IPS DF 19.7 (cell line): ENCODE measurements at places on chromosomes 11 and 22.

DNA sequence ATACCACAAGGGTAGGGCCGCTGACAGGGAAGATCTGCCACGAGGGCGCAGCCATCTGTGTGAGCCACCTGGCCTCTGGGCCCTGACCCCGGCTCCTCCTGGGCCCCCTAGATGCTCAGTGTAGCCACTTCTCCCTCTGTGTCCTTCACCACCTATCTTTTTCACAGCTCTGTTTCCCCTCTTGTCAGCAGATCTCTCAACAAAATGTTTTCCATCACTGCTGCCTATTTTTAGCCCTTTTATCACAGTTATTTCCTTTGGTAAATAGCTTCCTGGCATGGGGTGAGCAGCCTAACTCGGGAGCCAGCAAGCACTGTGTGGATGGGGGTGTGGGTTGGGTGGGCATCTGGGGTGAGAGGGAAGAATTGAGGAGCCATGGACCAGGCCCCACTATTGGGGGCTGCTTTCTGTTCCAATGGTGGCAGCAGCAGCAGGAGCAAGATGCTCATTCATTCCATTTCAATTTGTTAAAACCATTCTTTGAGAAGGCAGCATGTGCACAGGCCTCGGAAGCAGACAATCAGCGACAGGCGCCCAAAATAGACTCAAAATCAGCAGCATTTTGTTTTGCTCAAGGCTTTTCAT is 135.2 kb upstream of the NAV2 start:
- no peak for DNase-seq

DNA sequence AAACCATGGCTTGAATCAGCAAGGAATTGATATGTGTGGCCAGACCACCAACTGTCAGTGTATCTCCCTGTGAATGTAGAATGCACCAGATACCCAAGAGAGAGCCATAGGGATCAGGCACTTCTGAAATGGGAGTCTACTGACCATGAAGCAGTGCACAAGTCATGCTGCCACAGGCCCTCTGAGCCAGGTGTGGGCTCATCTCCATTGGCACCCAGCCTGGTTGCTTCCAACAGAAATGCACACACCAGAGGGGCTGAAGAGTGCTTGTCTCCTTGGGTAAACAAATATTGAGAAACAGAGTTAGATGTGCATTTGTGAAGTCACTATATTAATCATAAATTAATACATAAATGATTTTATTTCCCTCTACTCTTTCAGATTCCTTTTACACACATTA is 28.4 kb upstream of the PANX1 start:
- DNase-seq, result no peak

DNA sequence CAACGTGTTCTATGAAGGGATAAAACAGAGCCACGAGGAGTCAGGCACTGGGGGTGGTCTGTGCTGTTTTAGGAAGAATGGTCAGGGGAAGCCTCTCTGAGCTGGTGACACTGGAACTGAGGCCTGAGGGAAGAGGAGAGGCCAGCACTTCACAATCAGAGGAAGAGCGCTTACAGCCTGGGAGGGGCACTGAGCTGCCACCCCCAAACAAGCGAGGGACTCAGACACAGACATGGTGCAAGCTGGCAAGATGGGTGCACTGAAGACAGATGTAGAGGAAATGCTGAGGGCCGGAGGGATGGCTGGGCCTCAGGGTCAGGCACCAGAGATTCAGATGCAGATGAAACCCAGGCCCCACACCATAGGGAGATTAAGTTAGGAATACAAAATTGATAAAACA is 40.0 kb upstream of the TP53I11 start:
- no peak for DNase-seq

- DNase-seq, result no peak
These were observed at the start of gene KRTAP5-6 for GRCh38 chr11:1696608-1697570. TSS of gene KRTAP5-6 (plus strand) at chr11:1697195. CDS start at chr11:1697246, 51 bp downstream.

DNA sequence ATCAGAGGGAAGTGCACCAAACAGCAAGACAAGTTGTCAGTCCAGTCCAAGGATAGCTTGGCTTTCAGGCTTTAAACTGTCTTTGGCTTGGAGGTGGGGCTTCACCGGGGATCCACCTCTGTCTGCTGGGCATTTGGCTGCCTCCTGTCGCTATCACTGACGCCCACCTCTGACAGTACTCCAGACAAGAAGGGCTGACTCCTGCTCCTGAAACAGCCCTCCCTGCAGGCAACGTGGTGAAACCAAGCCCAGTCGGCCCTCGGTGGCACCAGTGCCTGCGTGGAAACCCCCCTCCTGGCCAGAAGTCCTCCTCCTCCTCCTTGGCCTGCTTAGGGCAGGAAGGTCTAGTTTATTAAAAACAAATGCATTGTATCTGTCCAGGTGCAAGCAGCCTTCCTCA is 16.9 kb downstream of the DHCR7 start:
- no peak for DNase-seq

GRCh38 chr11:106137061-106137460 is 59.6 kb downstream of the AASDHPPT start:
- DNase-seq, result no peak

DNA sequence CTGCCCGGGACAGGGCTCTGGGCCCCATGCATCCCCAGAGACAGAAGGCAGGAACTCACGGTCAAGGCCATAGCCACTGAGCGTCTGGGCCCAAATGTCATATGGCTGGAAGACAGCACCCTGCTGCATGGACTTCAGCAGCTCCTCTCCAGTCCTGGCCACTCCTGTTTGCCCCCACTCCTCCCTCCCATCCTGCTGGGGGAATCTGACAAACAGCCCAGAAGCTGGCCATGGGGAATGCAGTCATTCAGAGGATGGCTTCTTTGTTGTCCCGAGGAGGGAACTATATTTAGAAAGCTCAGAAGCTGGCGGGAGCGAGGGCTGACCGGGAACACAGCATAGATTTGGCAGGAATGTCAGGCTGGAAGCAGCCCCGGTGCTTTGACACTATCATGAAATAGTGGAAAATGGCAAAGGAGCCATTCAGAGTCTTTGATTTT is 35.0 kb downstream of the DKK3 start:
- no peak for DNase-seq

- DNase-seq, result no peak
These were observed 615.9 kb upstream of the FAT3 start for GRCh38 chr11:91608677-91609076.

GRCh38 chr11:6438979-6439571 is 1.7 kb downstream of the HPX start:
- DNase-seq, result peak; percentile 35

DNA sequence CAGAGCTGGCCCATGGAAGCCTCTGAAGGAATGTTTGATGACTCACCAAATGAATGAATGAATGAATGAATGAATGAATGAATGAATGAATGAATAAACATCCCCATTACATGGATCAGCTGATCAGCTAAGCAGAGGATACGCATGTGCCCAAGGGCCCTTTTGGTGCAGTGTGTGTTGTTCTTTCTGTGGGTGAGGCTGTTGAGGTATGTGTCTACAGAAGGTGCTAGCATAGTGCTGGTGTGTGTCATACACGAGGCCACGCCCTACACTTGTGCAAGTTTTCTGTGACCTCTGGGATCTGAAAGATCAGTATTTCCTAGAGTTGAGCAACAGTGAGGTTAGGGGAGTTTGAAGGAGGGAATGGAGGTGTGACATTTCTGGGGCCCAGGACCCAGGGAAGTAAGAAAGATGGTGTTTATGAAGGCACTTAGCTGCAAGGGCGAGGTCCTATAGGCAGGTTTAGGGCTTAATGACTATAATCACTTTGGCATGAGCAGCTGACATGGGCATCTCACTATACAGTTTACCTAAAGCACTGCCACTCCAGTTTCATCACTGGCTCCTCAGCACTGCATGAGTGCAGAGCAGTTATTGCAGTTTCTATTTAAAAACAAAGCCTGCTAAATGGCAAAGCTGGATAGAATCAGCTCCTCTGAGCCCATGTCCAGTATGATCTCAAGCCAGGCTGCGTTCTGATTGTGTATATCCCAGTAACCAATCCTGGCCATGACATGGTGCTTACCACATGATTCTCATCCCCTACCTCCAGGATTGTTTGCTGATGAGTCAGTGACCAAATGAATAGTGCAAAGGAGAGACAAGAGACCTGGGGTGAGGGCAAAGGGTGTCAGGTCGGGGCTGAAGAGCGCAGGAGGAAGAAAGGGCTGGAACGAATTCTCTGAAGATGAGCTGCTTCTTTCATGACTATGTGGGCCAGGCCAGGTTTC is 36.4 kb upstream of the E2F8 start:
- DNase-seq, result no peak

DNA sequence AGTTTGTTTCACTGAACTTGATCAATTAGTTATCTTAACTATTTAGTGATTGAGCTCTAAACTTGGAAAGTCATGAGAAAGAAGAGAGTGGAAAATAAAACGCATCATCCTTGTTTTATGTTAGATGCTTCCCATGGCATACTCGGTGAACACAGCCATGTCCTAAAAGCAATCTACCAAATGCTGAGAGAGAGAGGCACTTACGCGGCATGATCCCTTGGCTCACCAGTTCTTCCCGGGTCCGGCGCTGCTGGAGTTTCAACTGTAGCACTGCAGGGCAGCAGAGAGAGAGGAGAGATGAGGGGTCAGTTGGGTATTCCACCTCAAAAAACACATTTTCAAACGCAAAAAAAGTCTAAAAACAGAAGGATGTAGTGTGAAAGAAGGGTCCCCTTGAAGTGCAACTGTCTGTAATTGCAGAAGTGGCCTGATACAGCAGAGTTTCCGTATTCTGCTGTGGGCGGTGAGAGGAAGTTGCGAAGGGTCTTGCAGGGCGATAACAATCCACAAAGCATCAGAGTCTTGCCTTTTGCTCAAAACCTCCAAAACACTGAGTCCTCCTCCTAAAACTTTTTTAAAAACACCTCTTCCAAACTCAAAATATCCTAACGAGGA is 92.7 kb downstream of the SGSM3 start:
- DNase-seq, result no peak
